ENCODE measurements at places on chromosomes 2 and 18. TPM values are rescaled to one million over a fixed set of nuclear protein-coding genes. Genes with fewer than 3 reads are reported as not detected.

DNA sequence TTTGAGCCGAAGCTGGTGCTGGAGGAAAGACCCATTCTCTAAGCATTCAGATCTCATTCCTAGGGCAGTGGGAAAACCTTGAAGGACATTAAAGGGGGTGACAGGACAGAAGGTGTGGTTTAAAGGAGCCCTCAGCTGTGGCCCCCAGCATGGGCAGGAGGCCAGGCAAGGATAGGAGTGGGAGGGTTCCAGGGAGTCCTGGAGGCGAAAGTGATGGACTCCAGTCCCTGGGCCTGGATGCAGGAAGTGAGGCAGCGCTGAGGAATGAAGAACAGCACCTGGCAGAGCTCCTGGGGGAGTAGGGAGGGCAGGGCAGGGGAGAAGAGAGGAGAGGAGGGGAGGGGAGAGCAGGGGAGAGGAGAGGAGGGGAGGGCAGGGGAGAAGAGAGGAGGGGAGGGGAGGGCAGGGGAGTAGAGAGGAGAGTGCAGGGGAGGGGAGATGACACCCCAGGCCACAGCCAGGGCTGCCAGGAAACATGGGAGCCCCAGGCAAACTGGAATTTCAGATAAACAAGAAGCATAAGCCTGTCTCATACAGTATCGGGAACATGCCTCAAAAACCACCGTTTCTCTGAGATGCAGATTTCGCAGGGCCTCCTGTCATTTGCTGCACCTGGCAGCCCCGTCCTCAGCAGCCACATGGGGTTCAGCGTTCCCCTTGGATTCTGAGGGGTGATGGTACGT, 5.7 kb downstream of the RAMP1 start:
- no peak for DNase-seq
- H3K36me3 ChIP-seq, result no peaks in the 10 kb centered on the region
- no peak overlapping the region for H3K27ac ChIP-seq
- no peak overlapping the region for H3K4me3 ChIP-seq

The C2orf81 gene
- total RNA-seq, result 5.0 TPM

- no peak overlapping the region for H3K27ac ChIP-seq
- no peaks in the 10 kb centered on the region for H3K36me3 ChIP-seq
- H3K4me3 ChIP-seq, result no peak overlapping the region
- DNase-seq, result no peak
- H3K4me1 ChIP-seq, result no peaks in the 10 kb centered on the region
Observed at GRCh38 chr2:63792530-63792929, 49.2 kb upstream of the UGP2 start.

DNA sequence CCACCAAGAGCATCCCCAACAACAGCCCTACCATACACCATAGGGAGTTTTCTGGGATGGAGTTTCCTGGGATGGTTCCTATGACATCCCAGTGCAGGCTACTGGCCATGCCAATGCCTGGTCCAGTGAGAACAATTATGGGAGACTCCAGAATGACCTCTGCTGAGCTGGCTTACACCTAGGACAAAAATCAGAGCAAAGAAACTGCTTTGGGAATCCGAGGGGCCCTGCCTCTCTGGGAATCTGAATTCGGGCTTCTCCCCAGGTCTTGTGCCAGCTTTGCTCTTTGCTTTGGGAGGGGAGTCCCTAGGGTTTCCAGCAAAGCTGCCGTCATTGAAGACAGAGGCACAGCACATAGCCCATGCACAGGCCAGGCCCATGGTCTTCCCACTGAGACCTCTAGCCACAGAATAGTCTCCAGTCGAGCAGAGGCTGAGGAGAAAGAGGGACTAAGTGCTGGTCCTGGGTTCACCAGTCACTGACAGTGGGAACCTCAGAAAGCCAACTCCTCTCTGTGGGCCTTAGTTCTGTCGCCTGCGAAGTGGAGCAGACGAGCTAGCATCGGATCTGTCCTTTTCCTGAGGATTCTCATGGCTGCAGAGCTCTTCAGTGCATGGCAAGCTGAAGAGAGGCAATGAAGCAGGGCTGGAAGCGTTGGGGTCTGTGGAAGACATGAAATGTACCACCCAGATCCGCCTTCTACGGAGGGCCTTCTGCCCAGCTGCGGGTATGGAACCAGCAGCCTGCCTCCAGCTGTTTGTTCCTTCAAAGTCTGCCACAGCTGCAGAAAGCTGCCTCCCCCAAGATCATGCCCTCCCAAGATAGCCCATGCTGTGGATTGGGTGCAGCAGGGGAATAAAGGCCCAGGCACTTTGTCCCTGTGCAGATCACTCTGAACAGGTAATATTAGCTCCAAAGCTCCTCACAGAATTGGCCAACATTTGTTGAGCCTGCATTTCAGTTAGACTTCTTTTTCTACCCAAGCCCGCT, 11.2 kb upstream of the LBH start:
- no peaks in the 10 kb centered on the region for H3K27me3 ChIP-seq
- H3K4me3 ChIP-seq, result no peak overlapping the region
- DNase-seq, result no peak
- H3K36me3 ChIP-seq, result no peaks in the 10 kb centered on the region

The KCNS3 gene
- total RNA-seq, result not detected

- no peaks in the 10 kb centered on the region for H3K36me3 ChIP-seq
- H3K4me1 ChIP-seq, result no peaks in the 10 kb centered on the region
- H3K27me3 ChIP-seq, result no peaks in the 10 kb centered on the region
- H3K27ac ChIP-seq, result no peak overlapping the region
- no peak for DNase-seq
- H3K4me3 ChIP-seq, result no peak overlapping the region
Observed at GRCh38 chr2:189086250-189086649, 93.3 kb downstream of the COL5A2 start.

The ARHGEF33 gene
- total RNA-seq, result 0.26 TPM

The GRHL1 gene
- 0.50 TPM for total RNA-seq

GRCh38 chr2:221309892-221310583, 262.1 kb downstream of the EPHA4 start:
- H3K27me3 ChIP-seq, result no peaks in the 10 kb centered on the region
- no peak overlapping the region for H3K27ac ChIP-seq
- peaks cover 9% of the 10 kb centered on the region for H3K4me1 ChIP-seq
- DNase-seq, result no peak
- H3K4me3 ChIP-seq, result no peak overlapping the region

The GNLY gene
- total RNA-seq, result 89.8 TPM

DNA sequence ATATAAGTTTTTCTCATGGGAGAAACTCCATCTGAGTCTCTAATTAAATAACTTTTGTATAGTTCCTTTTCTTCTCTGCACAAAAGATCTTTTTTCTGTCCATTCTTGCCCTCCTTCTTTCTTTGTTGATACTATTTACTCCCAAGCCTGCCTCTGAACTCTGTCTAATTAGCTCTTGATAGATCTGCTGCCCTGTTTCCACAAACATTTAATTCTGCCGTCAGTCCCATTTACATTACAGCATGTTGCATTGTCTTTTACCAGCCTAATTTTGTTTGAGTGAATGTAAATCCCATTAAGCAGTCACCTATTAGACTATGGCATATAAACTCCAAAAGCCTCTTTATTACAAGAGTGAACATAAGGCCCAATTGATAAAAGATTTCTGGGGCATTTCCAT, 254.4 kb downstream of the ERBB4 start:
- no peaks in the 10 kb centered on the region for H3K4me1 ChIP-seq
- no peak overlapping the region for H3K27ac ChIP-seq
- H3K27me3 ChIP-seq, result no peaks in the 10 kb centered on the region

GRCh38 chr18:42536442-42536841, 579.0 kb downstream of the RIT2 start:
- H3K36me3 ChIP-seq, result no peaks in the 10 kb centered on the region
- H3K4me3 ChIP-seq, result no peak overlapping the region
- DNase-seq, result no peak
- H3K27ac ChIP-seq, result no peak overlapping the region

The ACOXL gene
- total RNA-seq, result not detected

The DNAJC5G gene
- not detected for total RNA-seq

DNA sequence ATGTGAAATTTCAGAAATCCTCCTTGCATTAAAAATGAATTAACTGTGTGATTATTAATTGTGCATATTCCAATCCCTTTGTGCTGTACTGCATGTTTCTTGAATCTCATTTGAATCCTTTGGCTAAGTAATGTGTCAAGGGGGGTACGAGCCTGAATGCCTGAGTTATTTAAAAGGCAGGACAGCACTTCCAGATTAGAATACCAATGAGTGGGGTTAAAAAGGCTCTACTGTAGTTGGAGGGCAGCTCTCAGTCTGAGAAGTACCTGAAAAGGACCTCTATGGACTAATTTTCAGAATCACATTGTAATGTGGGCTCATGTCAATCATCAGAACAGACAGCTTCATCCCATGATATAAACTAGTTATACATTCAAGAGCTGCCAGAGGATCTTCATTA, 423.0 kb downstream of the GRB14 start:
- no peaks in the 10 kb centered on the region for H3K4me1 ChIP-seq
- no peaks in the 10 kb centered on the region for H3K36me3 ChIP-seq
- no peak overlapping the region for H3K4me3 ChIP-seq
- no peak for DNase-seq

- H3K27me3 ChIP-seq, result no peaks in the 10 kb centered on the region
- DNase-seq, result no peak
- H3K27ac ChIP-seq, result no peak overlapping the region
- no peaks in the 10 kb centered on the region for H3K36me3 ChIP-seq
- no peak overlapping the region for H3K4me3 ChIP-seq
- no peaks in the 10 kb centered on the region for H3K4me1 ChIP-seq
Observed at GRCh38 chr2:66344087-66344663, 90.8 kb upstream of the MEIS1 start.

The MARS2 gene
- 13.0 TPM for total RNA-seq

GRCh38 chr2:136705336-136705735, 60.0 kb upstream of the THSD7B start:
- H3K36me3 ChIP-seq, result no peaks in the 10 kb centered on the region
- H3K4me3 ChIP-seq, result no peak overlapping the region
- no peak for DNase-seq
- no peaks in the 10 kb centered on the region for H3K27me3 ChIP-seq

- H3K4me1 ChIP-seq, result no peaks in the 10 kb centered on the region
- H3K27me3 ChIP-seq, result no peaks in the 10 kb centered on the region
- no peaks in the 10 kb centered on the region for H3K36me3 ChIP-seq
Observed at GRCh38 chr2:114065731-114066130, 175.8 kb downstream of the ACTR3 start.

The CPO gene
- not detected for total RNA-seq

- H3K4me3 ChIP-seq, result no peak overlapping the region
- DNase-seq, result no peak
- peaks cover 7% of the 10 kb centered on the region for H3K36me3 ChIP-seq
Observed at GRCh38 chr2:112520234-112520783, 22.0 kb upstream of the POLR1B start.

The REG1B gene
- total RNA-seq, result 5.4 TPM

GRCh38 chr2:216519154-216519762, 20.6 kb downstream of the RPL37A start:
- H3K36me3 ChIP-seq, result no peaks in the 10 kb centered on the region
- H3K27me3 ChIP-seq, result no peaks in the 10 kb centered on the region
- no peak overlapping the region for H3K27ac ChIP-seq
- no peak overlapping the region for H3K4me3 ChIP-seq
- H3K4me1 ChIP-seq, result no peaks in the 10 kb centered on the region

The ZNF385B gene
- total RNA-seq, result 0.12 TPM

DNA sequence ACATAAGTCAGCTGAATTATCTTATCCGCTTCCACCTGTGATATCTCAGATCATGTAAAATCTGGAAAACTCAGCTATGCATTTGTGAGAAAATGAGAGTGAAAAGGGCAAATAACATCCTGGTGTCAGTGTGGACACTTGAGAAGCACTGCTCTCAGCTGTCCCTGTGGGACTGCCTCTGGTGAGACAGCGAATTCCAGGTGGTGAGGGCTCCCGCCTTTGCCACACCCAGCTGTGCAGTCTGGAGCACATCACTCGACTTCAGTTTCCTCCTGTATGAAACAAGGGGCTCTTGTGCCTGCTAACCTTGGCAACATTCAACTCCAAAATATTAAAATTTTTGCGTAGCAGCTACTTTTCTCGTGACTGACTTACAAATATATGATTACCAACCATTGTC, 194.9 kb upstream of the BOD1L2 start:
- no peak for DNase-seq
- no peaks in the 10 kb centered on the region for H3K27me3 ChIP-seq
- H3K4me1 ChIP-seq, result no peaks in the 10 kb centered on the region
- no peaks in the 10 kb centered on the region for H3K36me3 ChIP-seq

DNA sequence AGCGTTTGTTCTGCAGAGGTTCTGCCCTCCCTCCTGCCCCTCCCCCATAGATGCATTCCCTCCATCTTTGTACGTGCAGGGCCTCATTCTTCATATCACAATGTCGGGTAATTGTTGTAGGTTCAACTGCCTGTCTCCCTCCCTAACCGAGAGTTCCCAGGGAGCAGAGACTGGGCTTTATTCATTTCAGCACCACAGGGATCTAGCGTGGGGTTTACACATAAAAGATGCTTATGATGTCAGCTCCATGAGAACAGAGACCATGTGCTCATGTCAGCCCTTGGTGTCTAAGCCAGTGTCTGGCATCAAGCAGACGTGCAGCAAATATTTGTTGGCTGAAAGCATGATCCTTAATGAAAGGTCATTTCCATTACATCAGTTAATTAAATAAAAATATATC, 298.9 kb upstream of the TRIB2 start:
- H3K27me3 ChIP-seq, result no peaks in the 10 kb centered on the region
- H3K4me1 ChIP-seq, result peaks cover 13% of the 10 kb centered on the region
- H3K27ac ChIP-seq, result no peak overlapping the region
- H3K36me3 ChIP-seq, result no peaks in the 10 kb centered on the region
- no peak for DNase-seq

The TXNL4A gene
- 66.2 TPM for total RNA-seq

GRCh38 chr18:26506012-26506411, 42.3 kb downstream of the KCTD1 start:
- no peaks in the 10 kb centered on the region for H3K4me1 ChIP-seq
- H3K27ac ChIP-seq, result no peak overlapping the region
- no peaks in the 10 kb centered on the region for H3K27me3 ChIP-seq

DNA sequence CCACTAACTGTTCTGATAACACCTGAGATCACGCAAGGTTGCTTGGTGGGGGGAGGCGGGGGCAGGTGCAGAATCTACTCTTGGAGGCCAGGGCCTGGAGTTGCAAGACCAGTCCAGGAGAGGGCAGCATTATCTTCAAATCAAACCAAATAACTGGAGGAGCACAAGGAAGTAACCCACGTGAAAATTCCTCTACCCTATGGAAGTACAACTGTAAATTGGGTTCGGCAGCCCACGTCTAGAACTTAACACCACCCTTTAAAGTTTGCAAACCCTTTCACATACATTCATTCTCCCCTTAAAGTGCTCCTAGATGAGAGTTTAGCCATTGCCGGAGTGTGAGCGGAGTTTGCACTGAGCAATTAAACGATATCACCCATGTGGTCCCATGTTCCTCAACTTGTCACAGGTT, 19.6 kb upstream of the CXCR1 start:
- no peaks in the 10 kb centered on the region for H3K36me3 ChIP-seq
- no peak overlapping the region for H3K4me3 ChIP-seq
- H3K27me3 ChIP-seq, result peaks cover 2% of the 10 kb centered on the region
- no peak overlapping the region for H3K27ac ChIP-seq
- peak; percentile 59 for DNase-seq
- peaks cover 7% of the 10 kb centered on the region for H3K4me1 ChIP-seq

The SERPINB11 gene
- not detected for total RNA-seq

- H3K27me3 ChIP-seq, result peaks cover 28% of the 10 kb centered on the region
- no peaks in the 10 kb centered on the region for H3K4me1 ChIP-seq
- no peaks in the 10 kb centered on the region for H3K36me3 ChIP-seq
- no peak for DNase-seq
- H3K4me3 ChIP-seq, result no peak overlapping the region
- no peak overlapping the region for H3K27ac ChIP-seq
Observed at GRCh38 chr2:11074246-11074820, 80.9 kb upstream of the SLC66A3 start.

The ALPG gene
- not detected for total RNA-seq

The GLS gene
- 209 TPM for total RNA-seq

Measured in T-cell (primary cell).